ENCODE measurements at places on chromosomes 1 and 21. TPM values are rescaled to one million over a fixed set of nuclear protein-coding genes. Genes with fewer than 3 reads are reported as not detected.

ABCG1 gene
- total RNA-seq, result 0.21 TPM

GFI1 gene
- total RNA-seq, result 0.61 TPM

TMEM222 gene
- total RNA-seq, result 38.1 TPM

CAMTA1 gene
- total RNA-seq, result 52.5 TPM

PTBP2 gene
- total RNA-seq, result 17.7 TPM

KCNK1 gene
- 0.45 TPM for total RNA-seq

FAM72C gene
- 4.7 TPM for total RNA-seq

ORC1 gene
- total RNA-seq, result 9.8 TPM

- no peak for DNase-seq
These were observed 5.4 kb downstream of the FOXO6 start for GRCh38 chr1:41366455-41367287.

DNA sequence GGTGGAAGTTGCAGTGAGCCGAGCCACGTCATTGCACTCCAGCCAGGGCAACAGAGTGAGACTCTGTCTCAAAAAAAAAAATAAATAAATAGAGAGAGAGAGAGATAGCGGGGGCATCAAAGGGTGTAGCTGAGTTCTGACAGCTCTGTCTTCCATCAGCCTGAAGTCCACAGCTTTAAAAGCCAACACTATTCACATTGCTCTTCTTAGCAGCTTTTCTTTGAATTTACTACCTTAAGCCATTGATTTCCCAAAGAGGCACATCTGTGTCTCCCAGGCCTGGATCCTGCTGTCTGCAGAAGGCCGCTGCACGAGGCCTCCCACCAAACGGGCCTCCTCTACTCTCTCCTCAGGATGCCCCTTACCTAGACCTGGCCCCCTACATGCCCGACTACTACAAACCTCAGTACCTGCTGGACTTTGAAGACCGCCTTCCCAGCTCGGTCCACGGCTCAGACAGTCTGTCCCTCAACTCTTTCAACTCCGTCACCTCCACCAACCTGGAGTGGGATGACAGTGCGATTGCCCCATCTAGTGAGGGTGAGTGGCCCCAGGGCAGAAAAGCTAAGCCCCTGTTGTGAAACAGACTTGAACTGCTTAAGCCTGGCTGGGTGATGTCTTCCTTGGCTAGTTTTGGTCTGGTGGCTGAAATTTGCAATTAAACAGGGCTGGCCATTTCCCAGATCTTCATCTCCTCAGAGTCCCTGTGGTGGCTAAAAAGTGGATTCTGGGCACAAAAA, 16.5 kb upstream of the SLC25A34 start:
- DNase-seq, result no peak

DNA sequence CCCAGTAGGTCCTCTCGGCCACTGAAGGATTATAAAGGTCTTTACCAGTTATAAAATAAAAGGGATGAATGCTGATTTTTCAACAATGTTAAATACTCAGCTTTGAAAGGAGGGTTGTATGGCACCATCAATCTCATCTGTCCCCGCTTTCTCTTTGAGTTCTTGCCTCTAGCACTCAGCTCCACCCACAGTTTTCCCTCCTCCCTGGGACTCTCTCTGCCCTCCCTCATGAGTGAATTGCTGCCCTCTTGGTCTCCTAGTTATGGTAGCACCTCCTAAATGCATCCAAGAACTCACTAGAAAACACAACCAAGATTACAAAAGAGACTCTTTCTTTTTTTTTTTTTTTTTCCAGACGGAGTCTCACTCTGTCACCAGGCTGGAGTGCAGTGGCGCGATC, 91.0 kb downstream of the TEX35 start:
- no peak for DNase-seq

GRCh38 chr1:216044538-216044937, 378.7 kb downstream of the USH2A start:
- DNase-seq, result no peak

GRCh38 chr1:94820936-94821335, 779 bp downstream of the SLC44A3 start:
- no peak for DNase-seq

DNA sequence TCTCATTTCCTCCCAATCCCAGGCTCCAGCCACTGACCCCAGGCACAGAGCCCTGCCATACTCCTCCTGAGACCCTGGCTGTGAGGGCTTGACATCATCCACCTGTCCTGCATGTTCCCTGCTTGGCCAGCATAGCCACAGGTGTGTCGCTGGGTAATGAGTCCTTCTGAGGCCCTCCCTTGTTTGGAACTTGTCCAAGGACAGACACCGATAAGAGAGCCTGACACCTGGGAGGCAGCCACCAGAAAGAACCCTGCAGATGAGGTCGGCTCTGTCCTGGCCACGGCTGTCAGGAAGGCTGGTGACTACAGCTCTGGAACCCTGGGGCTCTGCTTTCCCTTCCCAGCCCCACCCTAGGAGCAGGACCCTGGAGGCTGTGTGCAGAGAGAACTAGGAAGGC, 34.6 kb downstream of the TMEM63A start:
- DNase-seq, result no peak

DNA sequence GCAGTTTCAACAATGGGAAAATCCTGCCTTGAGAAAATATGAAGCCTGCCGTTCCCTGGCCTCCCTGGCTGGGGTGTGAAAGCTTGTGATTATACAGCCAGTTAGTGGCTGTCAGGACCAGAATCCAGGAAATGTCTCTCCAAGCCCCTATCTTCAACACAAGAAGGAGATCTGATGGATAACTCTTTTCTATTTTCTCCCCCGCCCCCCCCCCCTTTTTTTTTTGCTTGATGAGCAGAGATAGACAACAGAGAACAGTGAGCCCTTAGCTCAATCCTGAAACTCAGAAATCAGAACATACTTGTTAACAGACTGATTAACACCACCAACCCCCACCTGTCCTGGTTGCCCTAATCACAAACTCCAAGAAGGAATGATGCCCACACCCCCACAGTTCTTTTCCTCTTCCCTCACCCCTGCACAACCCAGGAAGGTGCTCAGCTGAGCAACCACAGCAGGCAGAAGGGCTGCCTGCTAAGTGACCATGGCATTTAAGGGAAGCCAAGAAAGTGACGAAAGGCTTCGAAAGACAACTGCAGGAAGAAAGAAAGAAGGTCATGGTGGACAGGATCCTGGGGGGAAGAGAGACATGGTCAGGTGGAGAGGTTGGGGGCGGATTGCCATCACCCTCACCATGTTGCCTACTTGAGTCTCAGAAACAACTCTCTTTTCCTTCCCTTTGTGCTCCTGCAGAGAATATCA, 12.3 kb upstream of the DENND2D start:
- no peak for DNase-seq

GRCh38 chr21:18987520-18988026, 584.0 kb upstream of the TMPRSS15 start:
- no peak for DNase-seq

DNA sequence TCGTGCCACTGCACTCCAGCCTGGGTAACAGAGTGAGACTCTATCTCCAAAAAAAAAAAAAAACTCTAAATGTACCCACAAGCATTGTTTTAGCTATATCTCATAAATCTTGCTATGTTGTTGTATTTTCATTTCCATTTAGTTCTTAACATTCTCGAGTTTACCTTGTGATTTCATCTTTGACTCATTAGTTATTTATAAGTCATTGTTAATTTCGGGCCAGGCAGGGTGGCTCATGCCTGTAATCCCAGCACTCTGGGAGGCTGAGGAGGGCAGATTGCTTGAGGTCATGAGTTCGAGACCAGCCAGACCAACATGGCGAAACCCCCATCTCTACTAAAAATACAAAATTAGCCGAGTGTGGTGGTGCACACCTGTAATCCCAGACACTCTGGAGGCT, 11.7 kb downstream of the HES2 start:
- no peak for DNase-seq

DNA sequence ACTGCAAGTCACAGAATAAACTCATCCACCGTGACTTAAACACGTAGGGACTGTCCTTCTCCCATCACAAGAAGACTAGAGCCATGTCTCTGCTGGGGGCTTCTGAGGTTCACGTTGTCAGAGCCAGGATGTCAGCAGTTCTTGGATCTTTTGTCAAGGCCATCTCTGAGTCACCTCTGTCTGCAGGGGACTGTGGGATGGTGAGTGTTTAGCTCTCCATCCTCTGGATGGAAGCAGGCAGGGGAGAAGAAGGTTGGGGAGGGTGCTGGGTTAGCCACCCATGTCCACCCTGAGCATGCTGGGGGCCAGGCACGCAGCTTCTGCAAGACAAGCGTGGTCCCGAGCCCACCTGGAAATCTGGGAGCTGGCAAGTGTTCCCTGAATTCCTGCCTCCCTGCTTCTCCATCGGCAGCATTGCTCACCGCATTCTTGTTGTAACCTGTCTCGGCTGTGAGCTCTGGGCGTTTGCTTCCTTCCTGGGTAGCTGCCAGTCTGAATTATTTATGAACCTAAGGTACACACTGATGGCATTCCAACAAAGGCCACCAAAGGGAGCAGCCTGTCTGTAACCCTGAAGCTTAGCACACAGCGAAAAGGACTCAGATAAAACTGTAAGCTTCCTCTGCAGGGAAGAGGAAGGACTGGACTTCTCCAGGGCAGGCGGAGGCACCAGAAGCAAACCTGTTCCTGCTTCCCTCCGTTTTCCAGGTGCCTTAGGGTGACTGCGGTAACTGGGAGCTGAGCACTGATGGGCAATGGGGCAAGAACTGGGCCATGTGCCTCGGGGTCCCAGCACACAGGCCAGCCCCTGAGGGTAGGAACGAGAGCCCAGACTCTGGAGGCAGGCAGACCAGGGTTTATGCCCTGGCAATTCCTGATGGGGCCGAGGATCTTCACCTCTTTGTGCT, 88.6 kb downstream of the RIPK4 start:
- no peak for DNase-seq

- DNase-seq, result peak; percentile 43
These were observed 2.3 kb upstream of the VWA1 start for GRCh38 chr1:1432951-1433803.

GRCh38 chr1:61921435-61921834, 179.2 kb downstream of the PATJ start:
- peak; percentile 20 for DNase-seq
